Renal cortical epithelial cell (primary cell): ENCODE measurements at places on chromosomes 5 and 9. TPM values are rescaled to one million over a fixed set of nuclear protein-coding genes. Genes with fewer than 3 reads are reported as not detected.

Gene FGF1
- total RNA-seq, result 0.15 and 1.7 TPM in 2 replicates

Gene TLX3
- total RNA-seq, result 0.35 TPM in 1 of 2 replicates, not detected in the other

Gene ANKRD18B
- total RNA-seq, result 7.3 and 13.8 TPM in 2 replicates

Gene ADAM19
- total RNA-seq, result 6.2 and 9.4 TPM in 2 replicates

Gene PSD2
- total RNA-seq, result 0.05 TPM in 1 of 2 replicates, not detected in the other

Gene BTNL3
- not detected in 2 replicates for total RNA-seq

Gene ARHGEF37
- 10.2 and 10.8 TPM in 2 replicates for total RNA-seq

Gene OR2V1
- total RNA-seq, result not detected in 2 replicates

Gene SLC4A9
- total RNA-seq, result not detected in 2 replicates

Gene PURA
- 6.1 and 22.4 TPM in 2 replicates for total RNA-seq

Gene TRIP13
- total RNA-seq, result 4.3 and 32.1 TPM in 2 replicates

Gene REEP2
- total RNA-seq, result 2.1 and 7.6 TPM in 2 replicates

Gene ACER2
- 4.5 and 13.4 TPM in 2 replicates for total RNA-seq

Gene OR1Q1
- not detected in 2 replicates for total RNA-seq

Gene C9orf152
- not detected in 2 replicates for total RNA-seq

Gene HTR4
- not detected in 2 replicates for total RNA-seq

Gene PAXX
- total RNA-seq, result 13.6 and 26.9 TPM in 2 replicates

Gene TUSC1
- 15.5 and 18.5 TPM in 2 replicates for total RNA-seq

Gene FGFR4
- total RNA-seq, result 14.1 and 35.2 TPM in 2 replicates

Gene SPATA31D4
- not detected in 2 replicates for total RNA-seq

Gene CENPH
- total RNA-seq, result 1.4 and 12.2 TPM in 2 replicates

Gene AQP7
- total RNA-seq, result 0.25 TPM in 1 of 2 replicates, not detected in the other

Gene FAM151B
- total RNA-seq, result 0.69 and 7.1 TPM in 2 replicates

Gene PRDM12
- total RNA-seq, result not detected in 2 replicates

Gene IL4
- not detected in 2 replicates for total RNA-seq

Gene THBS4
- total RNA-seq, result 0.55 and 0.87 TPM in 2 replicates

Gene CSNK1G3
- total RNA-seq, result 73.8 and 91.8 TPM in 2 replicates

Gene KIAA0825
- 3.3 and 10.8 TPM in 2 replicates for total RNA-seq

Gene ARSI
- 7.3 and 11.7 TPM in 2 replicates for total RNA-seq

Gene LVRN
- 0.30 TPM in 1 of 2 replicates, not detected in the other for total RNA-seq
